ENCODE measurements at places on chromosomes 3 and 15.

- DNase-seq = peak; percentile 71
Observed at GRCh38 chr3:58464866-58465265, 27.0 kb upstream of the KCTD6 start.

DNA sequence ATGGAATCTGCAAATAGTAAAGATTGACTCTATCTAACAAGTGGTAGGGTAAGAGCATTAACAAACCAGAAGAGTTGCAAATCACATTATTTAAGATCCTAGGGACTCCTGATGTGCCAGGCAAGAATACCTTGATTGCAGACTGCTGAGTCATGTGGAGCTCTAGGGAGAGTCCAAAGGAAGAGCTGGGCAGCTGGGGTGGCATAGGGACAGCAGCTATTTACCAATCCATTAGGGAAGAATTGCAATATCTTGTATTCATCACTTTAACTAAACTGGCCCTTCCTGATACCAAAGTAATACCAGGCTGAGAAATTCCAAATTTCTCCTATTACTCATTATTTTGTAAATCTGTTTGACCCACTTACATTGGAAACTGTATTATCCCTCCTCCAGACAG is 52.2 kb upstream of the ACP3 start:
- no peak for DNase-seq

GRCh38 chr3:62758296-62759066 is 116.7 kb downstream of the CADPS start:
- DNase-seq = no peak

- no peak for DNase-seq
Observed at GRCh38 chr3:71530903-71531530, 52.5 kb downstream of the FOXP1 start.

DNA sequence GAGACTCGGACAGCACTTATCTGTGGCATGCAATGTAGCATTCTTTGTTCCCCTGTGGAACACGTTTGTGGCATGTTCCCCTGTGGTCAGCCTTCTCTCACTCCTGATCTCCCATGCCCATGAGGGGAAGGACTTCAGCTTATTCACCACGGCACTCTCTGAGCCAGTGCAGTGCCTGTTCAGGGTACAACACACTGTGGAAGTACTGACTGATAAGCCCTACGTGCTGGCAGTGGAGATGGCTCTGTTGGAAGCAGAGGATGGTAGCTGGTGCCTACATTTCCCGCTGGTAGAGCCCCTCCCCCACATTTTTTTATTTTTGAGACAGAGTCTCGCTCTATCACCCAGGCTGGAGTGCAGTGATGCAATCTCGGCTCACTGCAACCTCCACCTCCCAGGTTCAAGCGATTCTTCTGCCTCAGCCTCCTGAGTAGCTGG is 43.5 kb upstream of the ETV5 start:
- DNase-seq = no peak
